ENCODE measurements at places on chromosomes 2 and 18. TPM values are rescaled to one million over a fixed set of nuclear protein-coding genes. Genes with fewer than 3 reads are reported as not detected.
A peak's percentile ranks its signal among the peaks of the same experiment; 100 is the strongest.

DNA sequence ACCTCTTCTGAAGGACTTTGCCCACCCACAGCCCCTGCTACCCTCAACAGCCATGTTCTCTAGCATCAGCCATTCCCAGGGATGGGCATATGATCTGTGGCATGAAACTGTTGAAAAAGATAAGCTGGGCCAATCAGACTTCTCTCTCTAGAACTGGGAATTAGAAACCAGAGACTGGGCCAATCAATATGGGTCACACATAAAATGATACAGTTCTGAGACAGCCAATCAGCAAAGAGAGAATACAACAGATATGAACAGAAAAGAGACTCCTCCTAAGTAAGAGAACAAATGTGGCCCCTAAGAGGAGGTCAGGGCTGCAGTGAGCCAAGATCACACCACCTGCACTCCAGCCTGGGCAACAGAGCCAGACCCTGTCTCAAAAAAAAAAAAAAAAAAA is 2.1 kb downstream of the KIDINS220 start:
- no peak for DNase-seq

DNA sequence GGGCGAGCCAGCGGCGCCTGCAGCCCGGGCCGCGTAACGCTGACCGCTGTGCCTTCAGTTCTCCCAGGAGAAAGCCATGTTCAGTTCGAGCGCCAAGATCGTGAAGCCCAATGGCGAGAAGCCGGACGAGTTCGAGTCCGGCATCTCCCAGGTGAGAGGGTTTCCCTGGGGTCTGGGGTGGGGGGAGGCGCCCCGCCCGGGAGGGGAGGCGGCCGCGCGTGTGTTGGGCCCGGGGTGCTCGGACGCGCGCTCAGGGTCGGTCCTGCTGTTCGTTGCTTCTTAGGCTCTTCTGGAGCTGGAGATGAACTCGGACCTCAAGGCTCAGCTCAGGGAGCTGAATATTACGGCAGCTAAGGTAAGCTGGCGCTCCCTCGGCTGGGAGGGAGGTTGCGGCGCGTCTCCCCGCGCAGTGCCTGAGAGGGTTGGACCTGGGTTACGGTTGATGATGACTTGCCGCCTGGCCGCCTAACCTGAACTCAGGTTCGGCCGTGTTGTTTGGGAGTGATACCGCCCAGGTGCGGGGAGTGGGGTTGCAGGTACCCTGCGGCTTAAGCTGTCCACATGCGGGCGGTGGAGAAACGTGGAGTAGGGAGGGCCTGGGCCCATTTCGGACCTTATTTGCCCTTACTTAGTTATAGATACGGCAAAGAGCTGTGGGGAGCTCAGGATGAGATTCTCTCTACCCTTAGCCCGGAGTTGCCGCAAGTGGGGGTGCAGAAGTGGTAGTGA is 638 bp downstream of the RPS7 start:
- no peak for DNase-seq

- DNase-seq, result no peak
Observed at GRCh38 chr2:47072018-47072691, 83.0 kb downstream of the STPG4 start.

- no peak for DNase-seq
Observed at GRCh38 chr18:56795381-56795780, 144.2 kb downstream of the WDR7 start.

DNA sequence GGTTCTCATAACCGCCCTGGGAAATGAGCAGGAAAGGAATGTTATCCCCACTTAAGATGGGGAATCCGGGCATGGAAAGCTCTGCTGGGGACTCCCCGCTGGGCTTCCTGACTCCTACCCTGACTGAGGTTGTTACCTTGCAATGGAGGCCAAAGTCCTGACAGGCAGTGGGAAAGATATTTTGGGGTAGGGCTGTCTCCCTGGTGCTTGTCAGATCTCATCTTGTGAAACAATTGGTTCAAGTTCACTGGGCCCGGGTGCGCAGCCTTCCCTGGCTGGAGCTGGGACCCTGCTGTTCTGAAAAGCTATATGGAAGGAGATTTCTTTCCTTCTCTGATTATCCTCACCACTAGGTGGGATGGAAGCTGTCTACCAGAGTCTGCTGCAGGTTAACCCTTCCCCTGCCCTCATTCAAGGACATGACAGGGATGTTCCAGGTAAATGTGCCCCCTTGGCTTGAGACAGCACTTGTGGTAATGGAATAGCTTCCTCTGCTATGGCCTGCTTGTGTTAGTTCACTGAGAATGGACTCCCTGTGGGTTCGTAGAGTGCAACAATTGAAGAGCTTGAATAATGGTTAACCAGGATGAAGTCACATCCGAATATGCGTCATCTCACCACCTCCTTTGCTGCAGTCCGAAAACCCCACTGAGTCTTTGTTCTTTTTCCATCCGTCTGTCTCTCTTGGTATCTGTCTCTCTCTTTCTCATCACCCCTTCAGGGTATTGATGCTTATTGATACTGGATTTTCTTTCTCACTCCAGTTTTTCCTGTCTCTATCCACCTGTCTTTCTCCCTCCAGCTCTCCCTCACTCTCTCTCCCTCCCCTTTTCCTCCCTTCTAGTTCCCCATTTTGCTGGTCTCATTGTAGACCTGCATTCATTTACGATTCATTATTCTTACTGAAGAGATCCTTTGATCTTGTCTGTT is 67.8 kb upstream of the EPAS1 start:
- DNase-seq, result no peak

DNA sequence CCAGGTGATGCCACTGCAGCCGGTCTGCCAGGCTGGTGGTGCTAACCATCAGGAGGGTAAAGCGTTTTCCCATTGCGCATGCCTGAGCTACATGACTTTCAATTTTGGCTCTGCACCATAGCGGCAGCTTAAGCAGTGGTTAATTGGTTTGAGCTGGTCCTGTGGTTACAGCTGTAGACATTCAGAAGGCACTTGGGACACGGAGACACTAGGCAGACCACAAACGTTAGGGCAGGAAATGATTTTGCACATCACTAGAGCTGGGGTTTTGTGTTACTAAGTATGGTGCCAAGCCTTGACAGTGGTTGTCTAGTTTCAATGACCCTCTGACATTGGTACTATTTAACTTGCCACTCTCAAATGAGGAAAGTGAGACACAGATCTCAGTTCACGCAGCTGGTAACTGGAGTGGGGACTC is 28.9 kb upstream of the CNOT11 start:
- no peak for DNase-seq

DNA sequence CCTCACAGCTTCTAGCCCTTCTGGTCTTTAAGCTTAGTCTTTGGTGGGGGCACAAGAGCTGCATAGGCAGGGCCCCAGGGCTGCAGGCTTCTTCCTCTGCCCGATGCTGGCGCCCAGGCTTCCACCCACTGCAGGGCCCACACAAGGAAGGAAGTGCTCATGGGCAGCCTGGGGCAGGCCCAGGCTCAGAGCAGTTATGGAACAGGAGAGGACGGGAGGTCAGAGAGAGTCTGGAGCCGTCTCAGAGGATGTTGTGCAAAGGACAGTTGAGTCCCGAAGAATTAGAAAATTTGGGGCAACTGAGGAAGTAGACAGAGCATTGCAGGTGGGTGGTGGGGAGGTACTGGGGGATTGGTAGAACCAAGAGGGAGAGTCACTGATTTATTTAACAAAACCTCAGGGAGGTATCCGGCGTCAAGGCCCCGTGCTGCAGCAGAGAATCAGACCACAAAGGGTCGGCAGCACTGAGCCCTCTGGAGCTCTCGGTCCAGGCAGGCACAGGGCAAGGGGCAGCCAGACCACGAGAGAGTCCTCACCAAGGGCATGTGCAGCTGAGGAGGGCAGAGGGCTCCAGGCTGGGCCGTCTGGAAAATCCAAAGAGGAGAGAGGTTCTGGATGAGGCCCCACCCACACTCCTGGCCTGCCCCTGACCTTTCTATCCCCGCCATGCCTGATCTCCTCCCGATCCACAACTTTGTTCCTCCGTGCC is 110.8 kb upstream of the GLI2 start:
- DNase-seq, result no peak

- DNase-seq, result no peak
Observed at GRCh38 chr2:62313449-62314227, 117.7 kb downstream of the B3GNT2 start.

GRCh38 chr2:65715323-65715722 is 282.9 kb upstream of the SPRED2 start:
- DNase-seq, result no peak

DNA sequence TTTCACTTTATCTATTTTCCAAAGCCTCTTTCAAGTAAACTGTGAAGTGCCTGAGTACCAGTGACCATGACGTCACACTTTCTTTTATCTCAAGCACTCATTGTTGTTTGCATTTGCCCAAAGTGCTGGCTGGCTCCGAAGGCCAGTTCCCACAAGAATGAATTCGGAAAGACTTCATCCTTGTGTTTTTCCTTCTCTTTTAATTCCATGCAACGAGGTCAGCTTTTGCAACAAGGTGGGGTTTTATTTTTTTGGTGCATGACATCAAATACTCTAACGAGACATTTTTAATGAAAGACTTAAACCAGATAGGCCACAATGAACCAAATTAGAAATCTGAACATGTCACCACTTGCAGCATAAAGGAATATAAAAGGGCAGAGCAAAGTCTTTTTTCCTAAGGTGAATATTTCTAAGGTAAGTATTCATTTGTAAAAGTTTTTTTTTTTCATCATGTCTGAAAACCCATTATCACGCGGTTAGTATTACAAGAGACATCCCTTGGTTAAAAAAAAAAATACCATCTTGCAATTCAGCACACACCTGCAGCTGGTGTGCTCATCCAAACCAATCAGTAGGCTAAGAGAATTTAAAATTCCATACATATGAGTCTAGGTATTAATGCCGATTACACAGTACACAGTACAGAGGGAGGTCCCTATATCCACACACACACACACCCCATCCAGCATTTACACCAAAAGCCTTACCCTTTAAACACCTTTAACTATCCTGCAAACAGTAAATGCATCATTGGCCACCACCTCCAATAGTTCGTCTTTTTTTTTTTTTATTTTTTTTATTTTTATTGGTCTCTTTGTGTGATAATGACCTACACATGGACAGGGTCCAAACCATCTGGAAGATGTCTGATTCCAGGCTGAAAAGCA is 2.3 kb downstream of the ARL4C start:
- DNase-seq, result no peak

DNA sequence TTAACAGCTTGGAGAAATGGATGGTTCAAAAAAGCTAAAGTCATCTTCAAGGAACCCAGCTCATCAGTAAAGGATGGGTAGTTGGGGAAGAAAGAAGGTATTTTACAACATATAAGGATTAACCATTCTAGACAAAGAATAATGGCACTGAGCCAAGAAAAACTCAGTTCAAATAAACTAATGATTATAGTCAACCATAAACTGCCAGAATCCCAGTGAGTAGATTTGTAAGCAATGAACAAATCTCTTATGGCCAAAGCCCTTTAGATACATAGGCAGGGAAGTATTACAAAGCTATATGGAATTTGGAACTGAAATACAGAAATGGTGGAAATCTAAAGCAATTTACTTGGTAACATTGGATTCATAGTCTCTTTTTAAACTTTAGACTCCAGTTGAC is 92.4 kb upstream of the ZFP36L2 start:
- DNase-seq, result peak; percentile 65

DNA sequence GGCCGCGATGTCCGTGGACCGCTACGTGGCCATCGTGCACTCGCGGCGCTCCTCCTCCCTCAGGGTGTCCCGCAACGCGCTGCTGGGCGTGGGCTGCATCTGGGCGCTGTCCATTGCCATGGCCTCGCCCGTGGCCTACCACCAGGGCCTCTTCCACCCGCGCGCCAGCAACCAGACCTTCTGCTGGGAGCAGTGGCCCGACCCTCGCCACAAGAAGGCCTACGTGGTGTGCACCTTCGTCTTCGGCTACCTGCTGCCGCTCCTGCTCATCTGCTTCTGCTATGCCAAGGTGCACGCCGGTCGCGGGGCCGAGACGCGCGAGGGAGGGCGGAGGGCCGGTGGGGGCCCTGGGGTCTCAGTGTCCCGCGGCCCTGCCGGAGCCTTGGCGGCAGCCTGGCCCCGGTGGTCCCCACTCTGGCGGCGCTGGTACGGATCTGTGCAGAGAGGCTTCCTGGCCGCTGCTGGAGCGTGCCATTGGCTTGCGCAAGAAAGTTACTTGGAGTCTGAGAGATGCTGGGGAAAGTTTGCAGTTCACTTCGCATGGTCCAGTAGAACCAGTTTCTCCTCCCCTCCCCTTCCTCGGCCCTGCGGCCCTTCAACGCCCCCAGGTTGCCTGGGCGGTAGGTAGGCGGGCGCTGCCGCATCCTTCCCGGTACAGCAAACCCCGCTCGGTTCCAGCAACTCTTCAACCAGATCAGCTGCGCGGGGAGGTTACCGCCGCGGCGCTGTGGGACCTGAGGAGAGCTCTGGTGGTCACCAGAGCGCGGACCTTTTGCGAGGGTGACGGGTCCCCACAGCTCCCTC is 1.5 kb downstream of the GALR1 start:
- DNase-seq, result no peak

- no peak for DNase-seq
Observed at GRCh38 chr18:79853303-79853992, 55.7 kb downstream of the KCNG2 start.

DNA sequence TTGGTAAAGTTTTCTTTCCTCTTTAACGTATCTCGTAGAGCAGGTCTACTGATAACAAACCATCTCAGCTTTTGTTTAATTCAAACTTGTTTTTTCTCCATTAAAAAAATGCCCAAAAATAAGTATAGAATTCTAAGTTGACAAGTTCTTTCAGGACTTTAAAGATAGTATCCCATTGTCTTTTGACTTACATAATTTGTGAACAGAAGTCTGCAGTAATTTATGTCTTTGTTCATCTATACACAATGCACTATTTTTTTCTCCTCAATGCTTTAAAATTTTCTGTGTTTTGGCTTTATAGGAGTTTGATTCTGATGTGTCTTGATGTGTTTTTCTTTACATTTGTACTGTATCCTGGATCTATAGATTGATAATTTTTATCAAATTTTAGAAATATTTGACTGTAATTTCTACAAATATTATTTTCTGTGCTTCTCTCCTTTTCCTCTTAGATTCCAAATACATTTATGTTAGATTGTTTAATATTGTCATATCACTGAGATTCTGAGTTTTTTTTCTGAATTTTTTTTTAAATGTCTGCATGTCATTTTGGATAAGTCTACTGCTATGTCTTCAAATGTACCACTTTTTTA is 143.3 kb downstream of the FTCDNL1 start:
- no peak for DNase-seq

- DNase-seq, result no peak
Observed at GRCh38 chr2:121335294-121336290, 50.6 kb upstream of the TFCP2L1 start.

DNA sequence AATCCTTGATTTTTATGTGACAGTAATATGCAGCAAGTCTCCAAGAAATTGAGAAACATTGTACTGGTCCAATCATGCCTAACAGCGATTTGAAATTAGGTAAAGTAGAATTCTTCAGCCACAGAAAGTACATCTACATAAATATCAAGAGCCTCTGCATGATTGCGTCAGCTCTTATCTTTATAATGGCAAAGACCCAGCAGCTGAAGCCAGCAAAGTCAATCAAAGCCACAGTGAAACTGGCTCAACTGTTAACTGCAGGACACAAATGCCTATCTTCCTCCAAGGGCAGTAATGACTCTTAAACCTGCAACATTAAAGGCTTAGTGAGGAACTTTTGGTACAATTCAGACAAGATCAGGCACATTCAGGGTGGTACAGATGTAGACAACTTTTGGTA is 102.5 kb downstream of the BARD1 start:
- no peak for DNase-seq

GRCh38 chr2:9666306-9666705 is 35.5 kb upstream of the YWHAQ start:
- no peak for DNase-seq

- DNase-seq, result no peak
Observed at GRCh38 chr2:240136671-240137292, 677 bp upstream of the COPS9 start.

ANKRD62 gene
- not detected for polyA plus RNA-seq

MYO7B gene
- polyA plus RNA-seq, result not detected

DUSP2 gene
- 0.94 TPM for polyA plus RNA-seq

SLC23A3 gene
- polyA plus RNA-seq, result 0.53 TPM

EFHD1 gene
- not detected for polyA plus RNA-seq

CXCR2 gene
- not detected for polyA plus RNA-seq

DSG4 gene
- not detected for polyA plus RNA-seq
